GM12878 (cell line): ENCODE measurements at places on chromosomes 4 and X.

DNA sequence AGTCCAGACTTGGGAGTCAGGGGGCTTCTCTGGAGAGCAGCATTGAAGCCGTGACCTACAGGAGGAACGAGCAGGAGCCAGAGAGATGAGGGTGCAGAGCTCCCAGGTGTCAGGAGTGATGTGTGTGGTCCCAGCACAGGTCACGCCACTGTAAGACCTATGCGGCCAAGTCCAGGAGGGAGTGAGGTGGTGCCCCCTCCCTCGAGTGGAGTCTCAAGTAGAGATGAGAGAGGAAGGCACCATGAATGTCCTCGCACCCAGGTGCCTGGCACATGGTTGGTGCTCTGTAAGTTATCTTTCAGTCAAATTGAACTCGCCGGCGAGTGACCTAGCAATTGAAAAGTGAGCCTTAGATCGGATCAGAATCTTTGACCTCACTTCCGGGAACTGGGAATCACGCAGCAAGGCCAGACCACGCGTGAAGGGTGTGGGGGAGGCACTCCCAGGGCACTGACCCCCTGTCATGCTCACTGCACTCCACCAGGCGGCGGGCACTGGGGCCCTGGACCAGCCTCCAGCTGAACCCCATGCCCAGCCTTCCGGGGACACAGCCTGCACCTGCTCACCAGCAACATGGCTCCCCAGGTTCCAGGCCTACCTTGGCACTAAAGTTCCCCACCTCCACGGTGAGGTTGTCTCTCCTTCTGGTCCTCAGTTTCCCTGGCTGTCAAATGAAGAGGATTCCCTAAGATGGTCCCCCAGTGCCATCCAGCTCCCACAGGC lies 127.4 kb downstream of the HMX1 start:
- no peak overlapping the region for H3K4me3 ChIP-seq
- H3K4me1 ChIP-seq, result no peaks in the 10 kb centered on the region
- no peaks in the 10 kb centered on the region for H3K36me3 ChIP-seq
- H3K27me3 ChIP-seq, result no peaks in the 10 kb centered on the region

DNA sequence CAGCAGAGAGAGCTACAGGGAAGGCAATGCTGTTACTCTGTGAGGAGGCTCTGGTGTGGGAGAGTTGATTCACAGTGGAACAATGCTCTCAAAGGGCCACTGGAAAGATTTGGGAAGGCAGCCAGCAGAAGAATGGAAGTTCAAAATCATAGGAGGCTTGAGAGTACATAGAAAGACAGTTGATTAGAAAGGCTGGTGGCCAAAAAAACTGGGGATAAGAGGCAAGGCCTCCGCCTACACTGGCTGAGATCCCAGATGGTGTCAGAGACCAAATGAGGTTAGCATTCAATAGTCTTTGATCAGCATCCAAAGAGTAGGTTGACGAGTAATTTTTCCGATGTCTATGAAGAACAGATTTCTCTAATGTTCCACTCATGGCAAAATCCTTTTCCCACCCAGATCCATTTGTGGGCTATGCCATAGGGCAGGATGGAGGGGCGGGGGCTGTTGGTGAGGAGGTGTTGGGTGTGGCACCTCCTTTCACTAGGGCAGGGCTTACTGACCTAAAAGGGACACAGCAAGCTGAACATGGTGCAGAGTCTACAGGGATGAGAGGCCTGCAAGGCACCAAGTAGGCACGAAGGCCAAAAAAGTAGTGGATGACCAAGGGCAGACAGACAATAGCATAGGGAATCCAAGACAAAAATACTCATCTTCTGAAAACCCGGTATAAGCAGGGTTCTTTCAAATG lies 15.1 kb downstream of the TEC start:
- no peaks in the 10 kb centered on the region for H3K27me3 ChIP-seq
- no peaks in the 10 kb centered on the region; the same call in 1 of the 2 replicates for H3K36me3 ChIP-seq
- H3K4me3 ChIP-seq, result no peak overlapping the region
- no peak for DNase-seq
- H3K27ac ChIP-seq, result no peak overlapping the region

GRCh38 chr4:142211444-142211843 lies 575.1 kb downstream of the IL15 start:
- H3K4me3 ChIP-seq, result no peak overlapping the region
- no peaks in the 10 kb centered on the region for H3K4me1 ChIP-seq
- no peaks in the 10 kb centered on the region for H3K27me3 ChIP-seq
- H3K36me3 ChIP-seq, result no peaks in the 10 kb centered on the region
- H3K27ac ChIP-seq, result no peak overlapping the region

- H3K27me3 ChIP-seq, result no peaks in the 10 kb centered on the region
- no peaks in the 10 kb centered on the region for H3K36me3 ChIP-seq
- H3K27ac ChIP-seq, result no peak overlapping the region; the same call in none of the 2 replicates
These were observed 48.1 kb upstream of the PLK4 start for GRCh38 chr4:127832585-127832984.
